ENCODE measurements at places on chromosomes 1 and 21.

- DNase-seq: no peak
Measured at GRCh38 chr1:238649200-238649599, 737.2 kb upstream of the CHRM3 start.

DNA sequence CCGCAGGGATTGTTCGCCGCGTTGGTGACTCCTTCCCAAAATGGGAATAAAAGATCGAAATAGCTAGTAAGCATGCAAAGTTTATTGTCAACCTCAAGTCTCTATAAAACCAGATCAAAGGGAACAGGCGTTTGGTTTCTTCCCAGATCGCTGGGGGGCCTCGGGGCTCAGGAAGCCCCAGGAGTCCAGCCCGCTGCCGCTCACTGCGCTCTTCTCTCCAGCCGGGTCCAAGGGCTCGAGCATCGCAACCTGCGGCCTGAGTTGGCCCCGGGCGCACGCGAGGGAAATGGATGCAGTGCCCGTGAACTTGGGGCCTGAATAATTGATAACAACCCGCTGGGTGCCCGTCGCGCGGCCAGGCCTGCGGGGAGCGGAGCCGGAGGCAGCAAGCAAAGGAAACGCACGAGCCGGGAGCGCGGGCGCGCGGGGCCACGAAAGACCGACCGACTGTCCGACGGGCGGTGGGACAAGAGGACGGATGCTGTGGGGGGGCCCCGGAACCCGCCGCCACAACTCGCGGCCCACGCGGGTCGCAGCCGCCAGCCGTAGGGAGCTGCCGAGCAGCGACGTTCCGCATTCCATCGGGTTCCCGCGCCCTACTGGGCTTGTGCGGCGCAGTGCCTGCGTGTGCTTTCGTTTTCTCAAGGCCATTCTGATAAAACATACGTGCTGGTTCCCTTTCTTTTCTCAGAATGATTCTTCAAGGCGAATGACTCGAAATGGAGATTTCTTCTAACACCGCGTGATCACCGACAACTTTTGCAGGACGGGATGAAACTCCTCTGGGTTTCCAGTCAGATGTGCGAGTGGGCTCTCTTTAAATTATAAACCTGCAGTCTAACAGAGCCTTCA lies 14.0 kb upstream of the ALX3 start:
- peak; percentile 45 for DNase-seq

GRCh38 chr1:110631836-110632620 lies 25.9 kb upstream of the KCNA2 start:
- no peak for DNase-seq

DNA sequence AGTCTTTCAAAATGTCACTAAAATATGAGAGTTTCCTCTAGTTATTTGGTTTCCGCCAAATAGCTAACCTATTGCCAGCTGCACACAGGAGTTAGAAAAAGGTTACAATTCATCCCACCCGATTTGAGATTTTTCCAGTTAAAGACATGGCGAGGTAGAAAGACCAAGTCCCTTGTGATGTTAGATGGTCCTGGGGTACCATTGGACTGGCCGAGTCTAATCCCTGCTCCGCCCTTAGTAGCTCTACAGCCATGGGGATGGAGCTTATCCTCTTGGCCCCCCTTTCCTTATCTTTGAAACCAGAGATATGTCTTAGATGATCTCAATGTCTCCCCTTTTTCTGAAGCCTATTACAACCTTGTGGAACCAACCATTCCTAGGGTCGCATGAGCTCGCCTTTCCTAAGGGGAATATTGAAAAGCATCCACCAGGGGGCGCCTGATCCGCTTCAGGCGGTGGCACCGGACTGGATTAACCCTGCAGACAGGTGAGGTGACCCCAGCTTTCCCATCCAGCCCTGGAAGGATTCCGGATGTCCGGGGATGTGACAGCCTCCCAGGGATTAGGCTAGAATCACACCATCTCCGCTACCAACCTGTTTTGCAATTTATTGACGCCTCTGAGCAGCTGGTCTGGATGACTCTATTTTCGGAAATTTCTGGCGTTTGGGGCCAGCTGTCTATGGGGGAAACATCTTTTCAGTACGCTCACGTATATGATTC lies 68.3 kb upstream of the SIM2 start:
- peak; percentile 47 for DNase-seq

- peak; percentile 76 for DNase-seq
Measured at GRCh38 chr1:156797212-156797871, 19.3 kb downstream of the SH2D2A start.

DNA sequence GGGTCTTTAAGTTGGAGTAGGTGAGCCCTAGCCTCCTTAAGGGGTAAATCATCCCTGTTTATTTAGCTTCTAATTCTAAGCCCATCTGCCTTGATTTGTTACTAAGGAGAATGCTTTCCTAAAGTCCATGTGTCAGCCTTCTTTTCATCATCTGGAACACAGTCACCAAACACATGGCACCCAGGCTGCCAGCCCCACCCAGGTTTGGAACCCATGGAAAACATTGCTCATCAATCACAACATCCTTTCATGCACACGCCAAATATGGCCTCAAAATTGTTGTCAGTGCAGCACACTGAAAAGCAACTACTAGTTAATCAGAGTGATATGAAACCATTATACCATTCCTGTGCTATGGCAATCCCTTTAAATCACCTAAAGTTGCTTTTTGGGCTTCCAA lies 386.7 kb upstream of the ESRRG start:
- no peak for DNase-seq

DNA sequence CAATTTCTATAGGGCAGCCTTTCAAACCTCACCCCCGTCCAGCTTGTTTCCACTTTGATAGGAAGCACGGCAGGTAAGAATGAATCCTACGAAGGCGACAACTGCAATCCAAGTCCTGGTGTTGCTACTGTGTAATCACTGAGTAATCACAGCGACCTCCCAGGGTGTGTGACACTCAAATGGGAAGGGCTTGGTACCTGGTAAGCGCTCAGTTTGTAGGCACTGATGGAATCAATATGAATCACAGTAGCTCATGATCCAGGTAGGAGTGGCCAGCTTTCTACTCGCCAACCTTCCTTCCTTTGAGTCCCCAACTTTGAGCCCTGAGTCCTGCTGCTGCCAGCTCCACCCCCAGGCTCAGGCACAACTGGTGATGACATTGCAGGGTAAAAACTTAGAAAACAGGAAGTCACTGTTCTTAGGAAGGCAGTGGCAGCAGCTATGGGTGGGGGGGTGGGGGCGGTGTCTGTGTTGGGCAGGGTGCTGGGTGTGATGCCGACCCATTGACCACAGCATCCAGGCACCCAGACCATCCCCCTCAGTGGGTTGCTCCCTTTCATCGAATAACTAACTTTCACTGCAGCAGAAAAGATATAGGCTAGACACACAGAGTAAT lies 70.7 kb downstream of the CD247 start:
- DNase-seq: peak; percentile 83

DNA sequence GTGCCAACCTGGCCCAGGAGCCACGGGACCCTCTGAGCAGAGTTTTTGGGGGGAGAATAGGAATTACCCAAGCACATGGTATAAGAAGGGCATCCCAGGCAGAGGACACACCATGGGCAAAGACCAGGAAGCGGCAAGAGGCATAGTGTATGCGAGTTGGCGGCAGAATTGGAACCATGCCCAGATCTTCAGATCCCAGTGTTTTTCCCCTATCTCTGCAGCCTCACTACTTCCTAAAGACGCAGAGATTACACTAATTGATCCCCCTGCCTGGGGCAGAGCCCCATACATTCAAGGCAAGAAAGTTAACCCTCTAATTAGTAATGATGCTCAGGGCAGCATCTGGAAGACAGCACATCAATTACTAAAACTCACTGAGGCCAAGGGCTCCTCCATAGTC lies 48.2 kb downstream of the SYT2 start:
- no peak for DNase-seq

DNA sequence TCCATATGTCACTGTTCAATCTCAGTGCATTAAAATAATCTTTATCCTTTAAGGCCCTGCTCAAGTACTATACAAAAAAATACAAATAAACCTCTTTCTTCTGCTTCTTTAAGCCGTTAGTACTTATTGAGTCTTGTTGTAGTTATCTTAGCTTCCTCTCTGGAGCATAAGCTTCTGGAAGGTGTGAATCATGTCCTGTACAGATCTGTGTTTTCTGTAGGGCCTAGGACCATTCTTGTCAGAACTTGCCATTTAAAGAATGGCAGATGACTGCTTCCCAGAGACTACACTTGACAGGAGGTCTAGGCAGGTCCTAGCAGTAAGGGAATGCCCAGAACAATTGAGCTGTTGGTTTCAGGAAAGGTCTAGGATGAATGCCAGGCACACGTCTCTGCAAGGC lies 12.9 kb downstream of the NEK7 start:
- no peak for DNase-seq

GRCh38 chr1:156104861-156105832 lies 9.4 kb upstream of the LMNA start:
- no peak for DNase-seq

DNA sequence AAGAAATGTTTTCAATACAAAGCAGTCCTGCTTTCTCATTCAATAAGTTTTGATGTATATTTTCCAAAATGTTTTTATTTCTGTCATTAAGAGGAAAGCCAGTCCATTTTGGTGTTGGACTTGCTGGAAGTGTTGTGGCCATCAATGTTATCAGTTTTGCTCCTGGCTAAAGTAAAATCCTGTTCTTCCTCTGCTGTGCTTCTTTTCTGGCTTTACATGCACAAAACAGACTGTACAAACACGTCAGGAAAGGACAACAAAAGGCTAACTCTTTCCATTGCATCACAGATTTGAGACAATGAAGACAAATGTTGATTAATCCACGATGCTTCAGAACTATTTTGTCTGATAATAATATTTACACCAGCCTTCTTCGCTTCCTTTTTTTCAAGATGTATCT lies 735.4 kb downstream of the LTN1 start:
- no peak for DNase-seq

GRCh38 chr1:58754073-58754613 lies 29.7 kb downstream of the JUN start:
- no peak for DNase-seq

DNA sequence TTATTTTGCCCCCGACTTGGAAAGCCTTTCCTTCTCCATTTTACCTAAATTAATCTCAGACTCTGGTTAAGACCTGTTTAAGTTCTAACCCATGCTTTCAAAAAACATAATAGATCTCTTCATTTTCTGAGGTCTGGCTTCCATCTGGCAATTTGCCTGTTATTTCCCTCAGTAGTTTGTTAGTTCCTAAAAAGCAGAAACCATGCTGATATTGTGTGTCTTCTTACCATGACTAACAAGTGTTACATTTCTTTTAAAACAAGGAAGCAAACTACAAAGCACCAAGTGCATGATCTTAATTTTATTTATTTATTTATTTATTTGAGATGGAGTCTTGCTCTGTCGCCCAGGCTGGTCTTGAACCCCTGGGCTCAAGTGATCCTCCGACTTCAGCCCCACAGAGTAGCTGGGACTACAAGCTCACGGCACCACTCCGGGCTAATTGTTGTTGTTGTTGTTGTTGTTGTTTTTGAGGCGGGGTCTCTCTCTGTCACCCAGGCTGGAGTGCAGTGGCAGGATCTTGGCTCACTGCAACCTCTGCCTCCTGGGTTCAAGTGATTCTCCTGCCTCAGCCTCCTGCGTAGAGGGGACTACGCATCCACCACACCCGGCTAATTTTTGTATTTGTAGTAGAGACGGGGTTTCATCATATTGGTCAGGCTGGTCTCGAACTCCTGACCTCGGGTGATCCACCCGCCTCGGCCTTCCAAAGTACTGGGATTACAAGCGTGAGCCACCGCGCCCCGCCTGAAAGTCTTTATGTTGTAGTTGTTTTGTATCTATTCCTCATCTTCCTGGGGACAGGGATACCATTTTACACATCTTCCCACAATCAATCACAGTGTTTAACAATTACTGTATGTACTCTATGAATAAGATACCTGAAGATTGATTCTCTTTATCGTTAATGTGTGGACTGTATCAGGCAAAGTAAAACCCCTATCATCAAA lies 1.3 kb upstream of the PATJ start:
- no peak for DNase-seq

DNA sequence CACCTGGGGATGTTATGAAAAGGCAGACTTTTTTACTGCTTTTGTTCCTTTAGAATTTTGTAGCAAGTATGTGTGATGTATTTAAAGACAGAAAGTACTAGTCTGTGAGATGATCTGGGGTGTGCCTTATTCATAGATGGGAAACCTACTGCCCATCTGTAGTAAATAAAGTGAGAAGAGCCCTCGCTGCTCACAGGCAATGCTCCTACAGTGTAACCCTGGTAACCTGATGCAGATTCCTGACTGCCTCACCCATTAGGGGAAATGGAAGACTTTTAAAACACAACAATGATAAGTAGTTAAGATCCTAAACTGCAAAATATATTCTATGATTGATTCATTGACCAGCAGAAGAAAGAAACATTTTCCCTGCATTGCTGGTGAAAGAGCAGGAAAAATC lies 19.4 kb upstream of the TMEM201 start:
- no peak for DNase-seq

- DNase-seq: no peak
Measured at GRCh38 chr21:23014021-23014420, 2015.8 kb downstream of the NCAM2 start.

GRCh38 chr1:38586993-38587646 lies 272.5 kb downstream of the RRAGC start:
- DNase-seq: peak; percentile 50

GRCh38 chr21:43611598-43612369 lies 47.5 kb downstream of the HSF2BP start:
- peak; percentile 51 for DNase-seq

- no peak for DNase-seq
Measured at GRCh38 chr1:153805886-153806719, 30.9 kb downstream of the SLC27A3 start.

DNA sequence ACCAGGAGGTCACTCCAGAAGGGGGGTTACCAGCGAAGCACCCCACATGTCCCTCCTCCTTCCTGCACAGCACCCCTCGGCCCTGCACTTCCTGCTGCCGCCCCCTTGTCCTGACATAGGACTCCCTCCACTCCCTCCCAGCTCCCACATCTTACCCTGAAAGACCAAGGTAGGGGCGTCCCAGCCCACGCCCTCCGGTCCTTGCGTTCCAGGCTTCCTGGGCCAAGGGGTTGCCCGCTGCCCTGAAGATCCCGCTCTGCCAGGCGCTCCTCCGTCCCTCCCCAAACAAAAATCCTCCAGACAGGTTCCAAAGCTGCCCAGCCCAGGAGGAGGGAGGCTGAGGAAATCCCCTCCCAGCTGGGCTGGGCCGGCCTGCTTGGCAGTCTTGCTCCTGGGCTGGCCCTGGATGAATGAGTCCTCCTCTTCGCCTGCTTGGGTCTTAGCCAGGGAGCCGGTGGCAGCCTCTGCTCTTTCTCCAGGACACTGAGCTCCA lies at the start of gene RHBDL2:
TSS of gene RHBDL2 (minus strand) at position 304 of the 493 bp plus-strand sequence. CDS start 22,618 bp downstream, outside the sequence.
- no peak for DNase-seq

GRCh38 chr1:230140221-230141020 lies 73.4 kb downstream of the GALNT2 start:
- peak; percentile 58 for DNase-seq

- peak; percentile 48 for DNase-seq
Measured at GRCh38 chr1:63322944-63323864, 837 bp downstream of the FOXD3 start.

DNA sequence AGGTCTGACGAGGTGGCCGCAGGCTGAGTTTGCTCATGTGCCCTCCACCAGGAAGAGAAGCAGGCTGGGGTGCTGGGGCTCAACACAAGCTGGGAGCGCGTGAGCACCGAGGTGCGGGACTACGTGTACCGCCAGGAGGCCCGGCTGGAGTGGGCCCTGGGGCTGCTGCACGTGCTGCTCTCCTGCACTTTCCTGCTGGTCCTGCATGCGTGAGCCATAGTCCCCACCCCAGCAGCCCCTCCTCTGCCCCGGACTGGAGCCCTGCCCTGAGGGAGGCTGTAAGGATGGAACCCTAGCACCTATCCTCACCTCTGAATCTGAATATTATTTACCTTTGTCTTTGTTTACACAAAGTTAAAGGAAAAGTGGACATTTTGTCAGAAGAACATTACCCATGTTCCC lies 7.8 kb upstream of the ADAM15 start:
- no peak for DNase-seq

- no peak for DNase-seq
Measured at GRCh38 chr1:5949085-5949760, 43.0 kb downstream of the NPHP4 start.

Data from KBM-7 (cell line).